ENCODE measurements at places on chromosomes 6 and 20. TPM values are rescaled to one million over a fixed set of nuclear protein-coding genes. Genes with fewer than 3 reads are reported as not detected.

PPIL6 gene
- total RNA-seq = 8.8 TPM

RSPO3 gene
- total RNA-seq = not detected

SLC18B1 gene
- 7.3 TPM for total RNA-seq

GINS1 gene
- 12.7 TPM for total RNA-seq

- DNase-seq = no peak
Measured at GRCh38 chr6:166476061-166476591, 93.4 kb upstream of the MPC1 start.

GRCh38 chr6:126153661-126154060 is 167.3 kb downstream of the TRMT11 start:
- no peak for DNase-seq

- no peak for DNase-seq
Measured at GRCh38 chr6:170448751-170449630, 104.1 kb downstream of the PSMB1 start.

- peak; percentile 28 for DNase-seq
Measured at GRCh38 chr20:58716476-58717277, 24.1 kb downstream of the NPEPL1 start.

DNA sequence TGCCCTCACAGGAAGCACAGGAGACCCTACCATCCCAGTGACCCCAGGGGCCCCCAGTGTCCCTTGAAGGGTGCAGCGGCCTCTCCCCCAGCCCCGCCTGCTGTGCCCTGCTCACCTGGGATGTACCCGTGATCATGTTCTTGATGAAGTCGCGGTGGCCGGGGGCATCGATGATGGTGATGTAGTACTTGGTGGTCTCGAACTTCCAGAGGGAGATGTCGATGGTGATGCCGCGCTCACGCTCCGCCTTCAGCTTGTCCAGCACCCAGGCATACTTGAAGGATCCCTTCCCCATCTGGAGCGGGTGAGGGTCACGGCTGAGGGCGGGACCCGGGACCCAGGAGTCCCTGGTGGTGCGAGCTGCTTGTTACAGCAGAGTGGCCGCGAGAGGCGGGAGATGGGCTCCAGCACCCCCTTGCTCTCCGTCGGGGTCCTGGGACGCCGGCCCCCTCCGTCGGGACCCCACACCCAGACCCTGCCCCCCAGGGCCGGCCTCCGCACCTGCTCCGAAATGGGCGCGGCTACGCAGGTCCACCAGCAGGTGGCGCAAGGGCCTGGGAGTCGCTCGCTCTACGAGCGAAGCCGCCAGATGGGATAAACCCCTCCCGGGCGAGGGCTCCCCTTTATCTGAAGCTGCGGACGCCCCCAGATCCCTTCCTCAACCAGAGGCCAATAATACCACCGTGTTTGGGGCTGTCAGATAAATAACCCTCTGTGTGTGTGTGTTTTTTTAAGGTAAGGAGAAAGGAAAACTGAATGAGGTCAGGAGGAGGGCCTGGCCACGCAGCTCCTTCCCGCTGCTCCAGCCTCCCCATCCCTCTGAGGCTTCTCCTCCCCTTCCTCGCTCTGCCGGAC is 2.9 kb downstream of the EEF1A2 start:
- peak; percentile 45 for DNase-seq

Data from MG63 (cell line).